ENCODE measurements at places on chromosomes 13 and 19.

GRCh38 chr13:99039718-99040280 lies 61.9 kb upstream of the DOCK9 start:
- DNase-seq, result no peak

DNA sequence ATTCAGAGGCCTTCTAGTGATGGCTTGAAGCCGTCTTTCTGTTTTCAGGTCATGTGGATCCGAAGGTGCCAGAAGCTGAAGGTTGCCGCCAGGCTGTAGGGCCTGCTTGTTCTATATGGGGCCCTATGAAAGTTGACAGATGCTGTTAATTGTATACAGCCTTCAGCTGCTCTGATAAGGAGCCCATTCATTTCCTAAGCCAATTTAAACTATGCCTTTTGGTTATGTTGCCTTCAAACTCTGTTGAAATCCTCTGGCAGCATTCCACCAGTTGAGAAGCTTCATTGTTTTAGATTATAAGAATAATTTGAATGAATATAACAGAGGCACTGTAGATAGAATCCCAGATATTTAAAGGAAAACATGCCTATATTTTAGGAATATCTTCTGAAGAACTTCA lies 34.4 kb downstream of the RAP2A start:
- DNase-seq, result no peak

DNA sequence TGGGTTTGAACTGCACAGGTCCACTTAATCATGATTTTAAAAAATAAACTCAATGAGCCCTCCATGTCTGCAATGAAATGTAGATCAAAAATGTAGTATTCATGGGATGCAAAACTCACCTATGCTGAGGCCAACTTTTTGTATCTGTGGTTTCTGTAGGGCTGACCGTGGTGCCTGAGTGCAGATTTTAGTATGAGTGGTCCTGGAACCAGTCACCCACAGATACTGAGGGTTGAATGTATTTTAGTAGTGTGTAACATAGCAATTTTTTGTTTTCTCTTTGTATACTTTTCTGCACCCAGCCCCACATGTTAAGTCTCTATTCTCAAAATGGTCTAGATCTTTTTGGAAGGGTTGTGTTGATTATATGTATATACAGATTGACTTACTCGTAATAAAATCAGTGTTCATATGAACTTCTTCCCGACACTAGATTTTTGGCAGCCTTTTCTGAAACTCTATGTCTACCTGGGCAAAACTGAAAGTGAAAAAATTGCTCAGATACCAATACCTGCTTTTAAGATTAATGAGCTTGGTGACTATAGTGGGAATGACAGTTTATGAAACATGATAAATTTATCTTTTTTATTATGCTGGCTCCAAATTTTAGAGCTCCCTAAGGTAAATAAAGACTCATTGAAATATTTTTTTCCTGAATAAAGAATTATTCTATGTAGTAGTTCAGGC lies 51.6 kb downstream of the DNAJC15 start:
- DNase-seq, result no peak

- DNase-seq, result no peak
Observed at GRCh38 chr19:13401388-13401787, 104.9 kb downstream of the CACNA1A start.

DNA sequence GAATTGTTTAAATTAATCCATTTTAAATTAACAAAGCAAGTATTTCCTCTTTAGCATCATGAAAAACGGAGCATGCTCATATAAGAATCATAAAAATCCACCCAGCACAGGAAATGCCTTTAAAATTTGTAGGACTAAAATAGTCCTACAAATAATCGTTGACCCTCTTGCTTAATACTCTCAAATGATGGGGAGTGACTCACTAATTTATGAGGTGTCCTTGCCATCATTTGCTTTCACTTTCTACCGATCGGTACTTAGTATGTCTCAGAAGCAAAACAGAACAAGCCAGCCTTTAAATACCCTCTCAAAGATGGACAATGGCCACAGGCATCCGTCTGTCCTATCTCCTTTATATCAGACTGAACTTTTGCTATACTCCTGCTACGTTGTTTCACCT lies 97.2 kb downstream of the SUCLA2 start:
- no peak for DNase-seq

- no peak for DNase-seq
Observed at GRCh38 chr19:9054765-9055164, 32.1 kb upstream of the OR1M1 start.

- DNase-seq, result no peak
Observed at GRCh38 chr19:9966448-9966847, 30.1 kb upstream of the OLFM2 start.

All from activated T-cell treated with anti-CD3 and anti-CD28 coated beads, Interleukin-2, amount 50 U/mL, for 24 hours (primary cell).